ENCODE measurements at places on chromosomes 5 and 9.

DNA sequence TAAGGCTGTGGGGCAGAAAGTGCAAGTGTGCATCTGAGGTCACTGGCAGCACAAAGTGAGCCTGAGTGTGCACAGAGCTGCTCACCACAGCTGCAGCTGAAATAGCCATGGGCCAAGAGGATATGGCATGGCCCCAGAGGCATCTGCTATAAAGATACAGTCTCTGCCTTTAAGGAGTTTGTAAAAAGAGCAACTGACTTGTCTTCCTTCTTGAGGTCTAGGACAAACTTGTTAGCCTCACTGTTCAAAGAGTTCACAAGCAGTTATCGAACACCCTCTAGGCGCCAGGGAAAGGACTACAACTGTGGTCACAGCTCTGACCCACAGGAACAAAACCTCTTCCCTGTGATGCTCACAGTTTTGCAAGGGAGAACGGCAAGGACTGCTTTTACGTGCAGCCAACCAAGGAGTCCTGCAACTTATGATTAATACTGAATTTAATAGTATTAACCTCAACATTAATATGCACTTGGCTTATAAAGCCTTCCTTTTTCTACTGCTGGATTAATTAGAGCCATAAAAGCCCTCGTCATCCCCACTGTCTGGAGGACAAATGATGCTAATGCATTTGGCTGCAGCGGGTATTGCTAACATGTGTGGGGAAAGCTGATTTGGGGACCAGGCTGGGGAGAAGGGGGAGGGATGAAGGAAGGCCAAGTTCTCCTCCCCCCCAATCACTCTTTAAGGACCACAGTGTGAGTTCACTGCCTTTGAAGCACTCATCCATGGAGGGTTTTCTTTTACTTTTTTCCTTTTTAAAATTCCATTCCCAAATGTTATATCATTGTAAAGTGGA is 189.8 kb upstream of the TRIM32 start:
- DNase-seq, result no peak

GRCh38 chr9:128213746-128214497 is 10.7 kb downstream of the DNM1 start:
- no peak for DNase-seq

DNA sequence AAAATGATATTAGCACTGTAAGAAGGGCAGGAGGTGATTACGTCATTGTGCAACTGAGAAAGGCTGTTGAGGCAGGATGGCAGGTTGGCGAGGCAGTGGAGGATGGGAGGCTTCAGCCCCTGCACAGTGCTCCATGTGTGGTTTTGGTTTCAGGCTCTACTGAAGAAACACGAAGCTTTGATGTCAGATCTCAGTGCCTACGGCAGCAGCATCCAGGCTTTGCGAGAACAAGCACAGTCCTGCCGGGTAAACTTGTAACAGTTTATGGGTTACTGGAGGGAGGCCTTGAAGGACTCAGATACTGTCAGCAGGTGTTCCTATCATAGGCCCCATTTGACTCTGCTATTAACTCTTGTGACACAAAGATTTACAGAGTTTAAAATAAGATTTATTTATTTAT is 35.1 kb downstream of the SPTAN1 start:
- DNase-seq, result peak; percentile 87

GRCh38 chr9:134557331-134557730 is 84.3 kb upstream of the COL5A1 start:
- no peak for DNase-seq

- no peak for DNase-seq
Measured at GRCh38 chr5:180815293-180815917, 12.8 kb upstream of the MGAT1 start.
